ENCODE measurements at places on chromosomes 2 and 18.

DNA sequence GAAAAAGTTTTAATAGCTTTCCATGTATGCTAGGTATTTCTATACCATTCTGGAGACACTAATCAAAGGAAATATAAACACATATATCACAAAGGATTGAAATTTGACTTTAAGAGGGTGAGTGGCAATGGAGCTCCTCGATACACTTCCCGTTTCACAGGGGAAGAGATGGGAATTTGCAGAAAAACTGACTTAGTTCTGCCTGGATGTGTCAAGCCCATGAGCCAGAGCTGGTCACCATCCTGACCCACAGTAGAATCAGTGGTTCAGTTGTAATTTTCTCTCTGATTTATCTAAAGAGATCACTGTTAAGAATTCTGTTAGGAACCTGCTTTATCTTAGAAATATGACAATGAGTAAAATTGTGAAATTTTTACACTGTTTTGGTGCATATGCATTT is 34.2 kb downstream of the PLCL1 start:
- no peaks in the 10 kb centered on the region for H3K27me3 ChIP-seq
- DNase-seq, result no peak
- no peaks in the 10 kb centered on the region for H3K36me3 ChIP-seq
- H3K4me3 ChIP-seq, result no peak overlapping the region

DNA sequence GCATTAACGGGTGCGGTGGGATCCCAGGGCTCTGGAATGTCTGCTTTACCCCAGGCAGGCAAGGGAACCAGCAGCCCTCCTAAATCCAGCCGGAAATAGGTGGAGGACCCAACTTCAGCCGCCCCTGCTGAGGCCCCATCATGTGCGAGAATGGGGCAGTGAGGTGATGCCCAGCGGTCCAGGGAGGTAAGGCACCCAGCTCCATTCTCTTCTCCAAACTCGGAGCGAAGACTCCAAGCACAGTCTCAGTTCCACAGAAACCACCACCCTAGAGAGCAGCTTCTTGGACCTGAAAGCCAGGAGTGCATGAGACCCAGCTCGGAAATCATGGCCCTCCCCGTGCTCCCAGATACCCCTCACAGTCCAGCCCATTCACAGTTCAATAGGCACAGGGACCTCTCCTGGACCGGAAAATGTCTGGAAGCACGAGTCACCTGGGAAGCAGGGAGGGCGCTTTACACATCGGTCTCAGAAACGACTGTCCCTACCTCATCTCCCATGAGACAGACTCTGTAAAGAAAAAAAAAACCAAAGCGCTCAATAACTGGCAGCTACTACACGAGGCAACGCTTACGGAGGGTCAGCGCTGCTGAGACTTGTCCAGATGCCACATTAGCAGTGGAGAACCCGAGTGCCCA is 2.0 kb downstream of the SDC1 start:
- H3K4me1 ChIP-seq, result no peaks in the 10 kb centered on the region
- H3K27ac ChIP-seq, result peak overlapping the region; percentile 87
- no peaks in the 10 kb centered on the region for H3K36me3 ChIP-seq
- H3K4me3 ChIP-seq, result peak overlapping the region; percentile 49
- DNase-seq, result no peak
- H3K27me3 ChIP-seq, result no peaks in the 10 kb centered on the region

GRCh38 chr2:168566974-168567665 is 111.0 kb downstream of the CERS6 start:
- H3K4me3 ChIP-seq, result no peak overlapping the region
- H3K27ac ChIP-seq, result no peak overlapping the region
- H3K27me3 ChIP-seq, result no peaks in the 10 kb centered on the region
- H3K36me3 ChIP-seq, result no peaks in the 10 kb centered on the region

GRCh38 chr18:10138719-10139118 is 224.9 kb downstream of the VAPA start:
- no peaks in the 10 kb centered on the region for H3K4me1 ChIP-seq
- H3K27me3 ChIP-seq, result no peaks in the 10 kb centered on the region
- H3K36me3 ChIP-seq, result no peaks in the 10 kb centered on the region

DNA sequence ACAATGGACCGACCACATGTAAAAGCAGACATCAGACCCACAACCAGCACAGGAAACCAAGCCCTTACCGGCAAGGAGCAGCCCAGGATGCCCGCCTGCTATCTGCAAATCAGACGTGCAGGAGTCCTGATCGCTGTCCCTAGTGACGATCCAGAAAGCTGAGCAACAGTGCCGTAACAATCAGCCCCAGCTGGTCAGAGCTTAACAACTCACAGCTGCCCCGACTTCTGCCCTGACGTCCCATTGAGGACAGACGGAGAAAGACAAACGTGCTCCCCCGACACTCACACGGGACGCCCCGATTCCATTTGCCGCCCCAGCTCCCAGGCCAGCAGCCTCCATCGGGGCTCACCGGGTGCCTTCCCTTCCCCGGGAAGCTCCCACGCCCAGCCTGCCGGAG is 39.8 kb upstream of the PXDN start:
- no peaks in the 10 kb centered on the region for H3K4me1 ChIP-seq
- no peak overlapping the region for H3K4me3 ChIP-seq
- no peaks in the 10 kb centered on the region for H3K27me3 ChIP-seq
- DNase-seq, result no peak
- H3K36me3 ChIP-seq, result no peaks in the 10 kb centered on the region

DNA sequence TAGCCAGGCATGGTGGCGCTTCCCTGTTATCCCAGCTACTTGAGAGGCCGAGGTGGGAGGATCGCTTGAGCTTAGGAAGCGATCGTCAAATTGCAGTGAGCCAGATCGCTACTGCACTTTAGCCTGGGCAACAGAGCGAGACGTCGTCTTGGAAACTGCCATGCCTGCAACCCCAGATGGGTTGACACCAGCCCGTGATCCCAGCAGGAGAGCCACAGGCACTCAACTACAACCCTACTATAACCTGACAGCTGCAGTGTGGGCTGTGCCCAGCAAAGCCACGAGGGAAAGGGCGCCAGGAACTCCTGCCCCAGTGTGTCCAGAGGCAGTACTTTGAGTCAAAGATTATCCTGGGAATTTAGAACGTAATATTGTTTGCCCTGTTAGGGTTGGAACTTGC is 85.6 kb downstream of the SS18 start:
- H3K36me3 ChIP-seq, result no peaks in the 10 kb centered on the region
- H3K4me3 ChIP-seq, result no peak overlapping the region
- no peak for DNase-seq
- H3K4me1 ChIP-seq, result no peaks in the 10 kb centered on the region
- no peaks in the 10 kb centered on the region for H3K27me3 ChIP-seq
- H3K27ac ChIP-seq, result no peak overlapping the region

GRCh38 chr18:49959176-49959575 is 145.8 kb upstream of the ACAA2 start:
- H3K27me3 ChIP-seq, result no peaks in the 10 kb centered on the region
- H3K27ac ChIP-seq, result no peak overlapping the region
- DNase-seq, result no peak
- no peak overlapping the region for H3K4me3 ChIP-seq
- H3K4me1 ChIP-seq, result no peaks in the 10 kb centered on the region
- H3K36me3 ChIP-seq, result no peaks in the 10 kb centered on the region

DNA sequence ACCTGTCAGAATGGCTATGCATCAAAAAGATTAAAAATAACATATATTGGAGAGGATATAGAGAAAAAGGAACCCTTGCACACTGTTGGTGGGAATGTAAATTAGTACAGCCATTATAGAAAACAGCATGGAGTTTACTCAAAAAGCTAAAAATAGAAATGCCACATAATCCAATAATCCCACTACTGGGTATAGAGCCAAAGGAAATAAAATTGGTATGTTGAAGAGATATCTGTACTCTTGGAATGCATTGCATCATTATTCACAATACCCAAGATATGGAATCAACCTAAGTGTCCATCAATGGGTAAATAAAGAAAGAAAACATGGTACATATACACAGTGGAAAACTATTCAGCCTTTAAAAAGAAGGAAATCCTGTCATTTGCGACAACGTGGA is 77.2 kb downstream of the C1D start:
- H3K4me1 ChIP-seq, result no peaks in the 10 kb centered on the region
- no peaks in the 10 kb centered on the region for H3K36me3 ChIP-seq
- H3K27me3 ChIP-seq, result no peaks in the 10 kb centered on the region
- no peak overlapping the region for H3K27ac ChIP-seq
- H3K4me3 ChIP-seq, result no peak overlapping the region

GRCh38 chr2:97660775-97661389 is 3.0 kb downstream of the ACTR1B start:
- no peak for DNase-seq
- H3K36me3 ChIP-seq, result peaks cover 6% of the 10 kb centered on the region
- H3K27me3 ChIP-seq, result no peaks in the 10 kb centered on the region

DNA sequence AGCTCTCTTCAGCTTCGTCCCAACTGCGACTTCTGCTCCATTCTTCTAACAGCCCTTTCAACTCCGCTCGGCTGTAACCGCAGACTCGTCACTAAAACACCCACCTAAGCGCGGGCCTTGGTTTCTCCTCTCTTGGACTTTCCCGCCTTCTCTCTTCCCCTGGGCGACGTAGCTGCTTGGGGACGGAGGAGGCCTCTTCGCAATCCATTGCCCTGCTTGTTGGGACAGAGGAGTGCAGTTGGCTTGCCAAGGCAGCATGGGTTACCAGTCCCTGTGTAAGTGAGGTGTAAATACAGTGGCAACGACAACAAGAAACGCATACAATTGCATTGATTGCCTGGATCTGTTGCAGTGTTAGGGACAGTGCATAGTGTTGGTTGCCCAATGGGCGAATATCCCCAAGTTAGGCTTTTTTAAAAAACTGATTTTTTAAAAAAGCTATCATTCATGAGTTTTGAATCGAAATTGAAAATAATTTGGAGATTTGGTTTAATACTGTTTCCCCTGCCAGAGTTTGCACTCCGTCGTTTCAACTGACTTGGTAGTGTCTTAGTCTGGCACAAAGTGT is 484 bp upstream of the DARS1 start:
- DNase-seq, result no peak
- peak overlapping the region; percentile 97 for H3K27ac ChIP-seq
- no peaks in the 10 kb centered on the region for H3K27me3 ChIP-seq
- no peaks in the 10 kb centered on the region for H3K36me3 ChIP-seq
- peaks cover 6% of the 10 kb centered on the region for H3K4me1 ChIP-seq

DNA sequence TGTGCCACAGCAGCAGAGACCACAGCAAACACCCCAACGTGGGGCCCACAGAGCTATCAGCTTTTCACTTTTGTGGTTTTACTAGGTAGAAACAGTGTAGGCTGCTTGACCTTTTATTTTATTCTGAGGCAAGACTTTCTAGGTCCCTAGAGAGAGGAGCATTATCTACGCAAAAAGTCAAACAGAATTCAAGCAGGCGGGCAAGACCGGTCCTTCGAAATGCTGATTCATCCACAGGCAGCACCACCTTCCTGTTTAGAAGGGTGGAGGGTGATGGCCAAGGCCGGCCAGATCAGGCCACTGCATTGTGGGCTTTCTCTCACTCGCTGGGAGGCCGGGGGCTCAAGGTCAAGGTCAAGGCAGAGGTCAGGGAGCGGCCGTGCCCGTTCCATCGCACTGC is 573.0 kb downstream of the GALR1 start:
- H3K36me3 ChIP-seq, result no peaks in the 10 kb centered on the region
- H3K27ac ChIP-seq, result no peak overlapping the region
- no peak for DNase-seq
- H3K4me1 ChIP-seq, result no peaks in the 10 kb centered on the region
- H3K27me3 ChIP-seq, result no peaks in the 10 kb centered on the region
- no peak overlapping the region for H3K4me3 ChIP-seq
